ENCODE measurements at places on chromosomes 5 and 9.

DNA sequence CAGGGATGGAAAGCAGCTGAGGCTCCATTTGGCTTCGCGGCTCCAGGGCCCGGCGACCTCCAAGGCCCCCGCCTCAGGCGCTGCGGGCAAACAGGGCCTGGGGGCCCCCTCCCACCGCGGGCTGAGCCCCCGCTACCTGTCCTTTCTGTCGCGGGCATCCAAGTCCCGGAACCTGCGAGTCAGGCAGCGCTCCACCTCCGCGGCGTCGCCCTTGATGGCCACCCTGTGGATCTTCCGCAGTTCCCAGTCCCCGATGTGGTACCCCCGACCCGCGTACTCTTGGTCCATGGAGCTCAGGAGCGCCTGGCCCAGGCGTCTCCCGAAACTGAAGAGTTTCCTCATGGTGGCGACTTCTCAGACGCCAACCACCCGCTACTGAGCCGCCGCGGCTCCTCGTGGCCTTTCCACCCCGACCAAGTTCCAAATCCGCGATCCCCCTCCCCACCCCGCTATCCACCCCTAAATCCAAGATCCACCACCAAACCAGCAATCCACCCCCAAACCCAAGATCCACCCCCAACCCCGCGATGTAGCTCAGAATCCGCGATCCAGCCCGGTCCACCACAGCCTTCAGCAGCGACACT lies 86.5 kb upstream of the CCDC180 start:
- no peak for DNase-seq

GRCh38 chr9:125493384-125493783 lies 213.6 kb downstream of the MAPKAP1 start:
- no peak for DNase-seq

- peak; percentile 60 for DNase-seq
These were observed 32.2 kb downstream of the ANXA2R start for GRCh38 chr5:43007911-43008362.

- no peak for DNase-seq
These were observed 179.7 kb upstream of the DAB2 start for GRCh38 chr5:39604491-39604890.

- DNase-seq: no peak
These were observed 77.1 kb upstream of the FST start for GRCh38 chr5:53403291-53403690.

DNA sequence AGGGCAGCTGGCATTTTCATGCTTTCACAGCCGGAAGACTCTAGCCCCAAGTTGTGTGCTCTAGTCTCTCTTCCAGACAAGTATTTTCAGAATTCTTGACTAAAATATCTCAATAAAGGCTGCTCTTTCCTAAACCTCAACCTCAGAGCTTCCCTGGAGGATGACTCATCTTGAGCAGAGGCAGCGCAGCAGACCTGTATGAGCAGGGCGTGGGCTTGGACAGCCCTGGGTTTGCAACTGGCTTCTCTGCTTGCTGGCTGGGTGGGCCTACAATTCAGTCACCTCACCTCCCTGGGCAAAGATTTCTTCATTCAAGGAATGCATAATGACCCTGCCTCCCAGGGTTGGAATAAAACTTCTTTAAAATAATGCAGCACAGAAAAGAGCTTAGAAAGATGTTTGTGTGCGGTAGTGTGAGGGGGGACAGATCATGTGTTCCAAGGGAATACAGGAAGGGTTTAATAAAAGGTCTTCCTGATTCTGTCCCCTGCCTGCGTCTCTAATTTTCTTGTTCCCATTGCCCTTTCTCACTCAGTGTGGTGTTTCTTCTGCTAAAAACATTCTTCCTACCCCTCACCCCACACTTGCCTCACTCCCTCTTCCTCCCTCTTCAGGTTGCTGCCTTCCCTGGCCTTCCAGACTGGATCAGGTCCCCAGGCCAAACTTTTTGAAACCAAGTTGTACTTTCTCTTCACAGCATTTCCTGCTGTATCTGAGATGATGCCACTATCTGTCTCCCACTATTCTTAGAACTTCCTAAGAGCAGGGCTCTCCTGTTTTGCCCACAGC lies 39.4 kb upstream of the MAP1B start:
- DNase-seq: peak; percentile 31

DNA sequence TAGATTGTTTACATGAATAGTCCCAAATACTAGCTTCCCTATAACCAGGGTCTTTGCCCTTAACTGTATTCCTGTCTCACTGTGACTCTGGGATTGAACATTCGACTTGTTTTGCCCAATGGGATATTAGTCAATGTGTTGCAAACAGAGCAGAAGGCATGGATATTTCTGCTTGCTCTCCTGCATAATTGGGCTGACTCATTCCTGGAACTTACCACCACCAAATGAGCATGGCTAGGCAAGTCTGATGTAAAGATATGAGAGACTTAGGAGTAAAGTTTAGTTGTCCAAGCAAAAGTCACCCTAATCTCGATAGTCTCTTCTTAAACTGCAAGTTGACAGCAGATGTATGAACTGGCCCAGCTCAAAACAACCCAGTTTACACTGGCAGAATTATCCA lies 273.5 kb upstream of the CCNG1 start:
- no peak for DNase-seq

- DNase-seq: no peak
These were observed 175.1 kb downstream of the SNX18 start for GRCh38 chr5:54692631-54693030.

DNA sequence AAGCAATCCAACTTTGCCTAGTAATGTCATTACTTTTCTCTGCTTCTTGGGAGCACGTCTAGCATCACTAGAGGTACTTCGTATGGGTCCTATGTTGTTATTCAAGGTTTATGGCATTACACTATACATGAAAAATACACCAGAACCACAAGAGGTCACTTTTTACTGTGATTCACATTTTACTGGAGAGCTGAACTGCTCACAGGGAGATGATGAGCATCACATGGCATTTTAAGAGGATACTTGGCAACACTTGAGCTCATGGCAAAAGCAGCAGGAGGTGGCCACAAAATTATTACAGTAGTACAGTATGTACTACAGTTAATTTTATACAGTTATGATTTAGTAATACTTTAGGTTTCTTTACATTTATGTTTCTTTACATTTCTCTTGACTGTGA lies 223.4 kb downstream of the PARP8 start:
- DNase-seq: no peak

DNA sequence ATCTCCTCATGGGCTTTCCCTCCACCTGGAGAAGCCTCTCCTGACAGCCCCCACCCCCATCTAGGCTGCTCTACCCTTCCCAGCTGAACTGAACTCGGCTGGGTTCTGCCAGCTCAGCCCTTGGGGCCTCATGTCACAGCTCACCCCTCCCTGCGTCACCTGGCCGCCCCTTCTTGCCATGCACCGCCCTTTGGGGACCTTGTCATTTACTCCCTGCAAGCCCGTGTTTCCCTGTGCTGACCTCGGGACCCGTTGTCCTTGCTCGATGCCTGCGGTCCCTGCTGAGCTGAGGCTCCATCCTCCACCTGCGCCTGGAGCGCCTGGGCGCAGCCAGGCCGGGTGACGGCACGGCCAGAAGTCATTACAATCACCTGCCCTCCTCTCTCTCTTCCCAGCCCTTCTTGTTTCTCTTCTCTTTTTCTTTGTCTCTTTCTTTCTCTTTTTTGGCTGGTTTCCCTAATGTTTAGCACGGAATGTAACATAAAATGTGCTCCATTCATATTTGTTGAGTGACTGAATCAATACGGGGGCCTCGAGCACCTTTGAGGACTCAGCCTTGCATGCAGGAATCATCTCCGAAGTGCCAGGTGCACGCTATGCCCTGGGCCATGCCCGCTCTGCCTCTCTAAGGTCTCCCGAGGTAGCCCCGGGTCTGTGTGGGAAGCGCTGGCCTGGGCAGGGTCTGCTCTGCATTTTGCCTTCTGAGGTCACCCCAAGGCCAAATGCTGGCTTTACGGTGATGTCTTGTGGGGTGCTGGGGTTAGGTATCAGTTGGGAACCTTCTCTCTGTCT lies 48.1 kb upstream of the COL5A1 start:
- DNase-seq: no peak

GRCh38 chr5:96141749-96142148 lies 180.1 kb upstream of the ELL2 start:
- DNase-seq: no peak

- DNase-seq: peak; percentile 16
These were observed 421.5 kb upstream of the DAP start for GRCh38 chr5:11182441-11183080.

DNA sequence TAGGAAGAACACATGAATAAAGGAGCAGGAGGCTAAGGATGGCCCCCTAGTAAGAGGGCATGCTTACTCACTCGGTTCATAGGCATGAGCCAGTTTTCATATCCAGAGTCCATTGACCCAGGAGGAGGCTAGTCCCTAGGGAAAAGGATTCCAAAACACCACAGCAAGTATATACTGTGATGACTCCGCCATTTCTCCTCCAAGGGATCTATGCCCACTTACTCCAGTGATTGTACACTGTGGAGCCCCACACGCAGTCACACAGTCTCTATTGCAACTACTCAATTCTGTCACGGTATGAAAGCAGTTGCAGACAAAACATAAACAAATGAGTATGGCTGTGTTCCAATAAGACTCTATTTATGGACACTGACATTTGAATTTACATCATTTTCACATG lies 117.7 kb upstream of the ALDH1B1 start:
- DNase-seq: no peak

GRCh38 chr9:14866200-14866749 lies 44.0 kb downstream of the FREM1 start:
- DNase-seq: no peak

DNA sequence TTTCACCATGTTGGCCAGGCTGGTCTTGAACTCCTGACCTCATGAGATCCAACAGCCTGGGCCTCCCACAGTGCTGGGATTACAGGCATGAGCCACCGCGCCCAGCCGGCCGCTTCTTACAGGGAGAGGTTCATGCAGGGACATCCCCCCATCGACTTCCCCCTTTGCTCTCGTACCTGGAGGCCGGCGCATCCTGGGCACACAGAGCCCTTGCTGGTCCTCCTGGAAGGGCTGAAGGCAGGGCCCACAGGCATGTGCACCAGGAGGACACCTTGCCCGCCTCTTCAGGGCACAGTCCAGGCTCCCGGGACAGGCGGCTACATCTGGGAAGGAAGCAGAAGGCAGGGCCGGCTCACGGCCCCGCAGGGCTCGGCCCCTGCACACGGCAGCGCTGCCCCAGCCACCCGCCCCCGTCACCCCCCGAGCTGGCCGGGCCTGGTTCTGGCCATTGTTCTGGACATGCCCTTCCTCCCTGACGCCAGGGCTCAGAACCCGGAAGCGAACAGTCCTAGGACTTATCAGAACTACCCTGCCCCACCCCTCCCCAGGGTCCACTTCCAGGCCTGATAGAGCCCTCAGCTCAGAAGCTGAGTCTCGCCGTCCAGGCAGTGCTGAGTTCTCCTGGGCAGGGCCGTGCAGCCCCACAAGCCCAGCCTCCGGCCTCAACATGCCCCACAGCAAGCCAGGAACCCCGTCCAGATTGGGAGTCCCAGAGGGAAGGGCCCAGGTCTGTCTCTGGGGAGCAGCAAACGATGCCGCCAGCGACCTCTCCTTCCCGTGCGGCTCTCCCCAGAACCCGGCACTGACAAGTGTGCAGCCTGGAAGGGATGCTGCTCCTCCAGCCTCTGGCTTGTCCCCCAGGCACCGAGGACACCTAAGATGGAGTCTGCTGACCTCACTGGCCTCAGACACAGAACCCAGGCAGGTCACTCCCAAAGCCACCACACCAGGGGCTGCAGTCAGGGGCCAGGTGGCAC lies 2.9 kb downstream of the NPDC1 start:
- no peak for DNase-seq

DNA sequence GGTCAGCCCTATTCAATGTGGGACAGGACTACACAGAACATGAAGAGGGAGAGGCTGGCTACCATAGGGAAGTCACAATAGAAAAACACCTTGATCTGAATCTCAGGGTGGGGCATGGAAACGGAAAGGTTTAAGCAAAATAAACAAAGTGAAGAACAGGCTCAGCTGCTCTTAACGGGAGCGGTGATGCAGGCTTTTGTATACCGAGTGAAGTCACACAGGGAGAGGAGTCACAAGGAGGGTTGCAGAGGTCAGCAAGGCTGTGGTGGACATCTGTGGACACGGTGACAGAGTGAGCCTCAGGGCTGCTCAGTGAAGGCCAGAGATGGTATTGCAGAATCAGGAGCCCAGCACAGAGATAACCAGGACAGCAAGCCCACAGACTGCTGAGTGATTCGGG lies 30.6 kb upstream of the SEMA4D start:
- DNase-seq: no peak

DNA sequence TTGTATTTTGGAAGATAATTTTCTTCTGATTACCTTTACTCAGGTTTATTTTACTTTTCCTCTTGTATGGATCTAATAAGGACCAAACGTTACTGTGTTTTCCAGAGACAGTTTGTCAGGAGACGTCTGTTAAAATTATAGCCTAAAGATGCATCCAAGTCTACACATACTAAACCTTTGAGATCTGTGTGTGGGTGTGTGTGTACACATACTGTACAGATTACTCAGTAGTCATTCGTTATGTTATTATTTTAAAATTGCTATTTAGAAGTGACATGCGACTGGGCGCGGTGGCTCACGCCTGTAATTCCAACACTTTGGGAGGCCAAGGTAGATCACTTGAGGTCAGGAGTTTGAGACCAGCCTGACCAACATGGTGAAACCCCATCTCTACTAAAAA lies 51.6 kb upstream of the CNTLN start:
- no peak for DNase-seq

- DNase-seq: no peak
These were observed 299.9 kb downstream of the CSNK1G3 start for GRCh38 chr5:123811831-123812230.

DNA sequence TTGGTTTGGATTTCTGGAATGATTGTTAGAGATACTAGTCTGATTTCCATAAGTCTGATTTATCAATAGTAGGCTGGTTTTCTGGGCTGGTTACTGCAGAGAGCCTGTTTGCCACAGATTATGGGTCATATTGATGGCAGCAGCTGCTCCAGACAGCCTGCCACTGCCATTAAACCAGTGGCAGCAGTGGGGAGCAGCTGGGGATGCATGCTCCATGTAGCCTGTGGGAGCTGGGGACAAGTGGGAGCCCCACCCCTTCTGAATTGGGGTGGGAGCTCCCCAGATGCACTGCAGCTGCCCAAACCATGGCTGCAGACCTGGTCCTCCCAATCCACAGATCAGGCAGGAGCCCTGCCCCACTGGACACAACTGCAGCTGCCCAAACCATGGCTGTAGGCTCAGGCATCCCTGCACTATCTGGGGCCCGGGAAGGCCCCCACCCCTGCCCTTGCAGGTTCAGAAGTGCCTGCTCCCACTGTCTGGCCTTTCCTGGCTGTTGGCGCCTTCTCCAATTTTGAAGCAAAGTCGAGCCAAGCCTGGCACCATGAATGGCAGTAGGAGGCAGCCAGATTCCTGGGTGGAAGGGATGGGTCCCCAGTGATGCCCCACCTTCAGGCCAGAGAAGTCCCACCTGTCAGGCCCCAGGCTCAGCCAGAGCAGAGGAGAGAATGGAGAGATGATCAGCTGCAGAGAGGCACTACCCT lies 402.9 kb upstream of the TYRP1 start:
- DNase-seq: no peak

GRCh38 chr5:172533399-172534228 lies 79.3 kb upstream of the SH3PXD2B start:
- no peak for DNase-seq

- DNase-seq: no peak
These were observed 59.7 kb downstream of the CARTPT start for GRCh38 chr5:71778678-71779276.

GRCh38 chr5:74334762-74335384 lies 305.7 kb downstream of the ENC1 start:
- no peak for DNase-seq

GRCh38 chr9:99785010-99785590 lies 36.6 kb upstream of the NR4A3 start:
- no peak for DNase-seq

- DNase-seq: no peak
These were observed 17.6 kb downstream of the PUM3 start for GRCh38 chr9:2826291-2826690.

GRCh38 chr9:83059417-83059816 lies 3.5 kb downstream of the RASEF start:
- no peak for DNase-seq

All from stromal cell of bone marrow (primary cell).